ENCODE measurements at places on chromosomes 5 and 9.

- DNase-seq, result no peak
These were observed 100.1 kb upstream of the LRRTM2 start for GRCh38 chr5:138975098-138975847.

DNA sequence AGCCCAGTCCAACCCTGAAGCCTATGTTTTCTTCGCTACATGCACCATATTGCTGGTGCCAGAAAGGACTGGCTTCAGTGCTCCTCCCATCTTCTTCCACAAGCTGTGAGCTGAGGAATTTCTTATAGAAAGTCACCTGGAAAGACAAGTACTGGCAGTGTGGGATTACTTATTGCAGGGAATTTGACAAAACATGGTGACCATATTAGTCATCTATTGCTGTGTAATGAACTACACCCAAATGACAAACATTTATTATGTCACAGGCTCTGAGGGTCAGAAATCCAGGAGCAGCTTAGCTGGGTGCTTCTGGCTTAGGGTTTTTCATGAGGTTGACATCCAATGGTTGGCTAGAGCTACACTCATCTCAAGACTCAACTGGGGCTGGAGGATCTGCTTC is 75.5 kb downstream of the ENTREP1 start:
- no peak for DNase-seq

DNA sequence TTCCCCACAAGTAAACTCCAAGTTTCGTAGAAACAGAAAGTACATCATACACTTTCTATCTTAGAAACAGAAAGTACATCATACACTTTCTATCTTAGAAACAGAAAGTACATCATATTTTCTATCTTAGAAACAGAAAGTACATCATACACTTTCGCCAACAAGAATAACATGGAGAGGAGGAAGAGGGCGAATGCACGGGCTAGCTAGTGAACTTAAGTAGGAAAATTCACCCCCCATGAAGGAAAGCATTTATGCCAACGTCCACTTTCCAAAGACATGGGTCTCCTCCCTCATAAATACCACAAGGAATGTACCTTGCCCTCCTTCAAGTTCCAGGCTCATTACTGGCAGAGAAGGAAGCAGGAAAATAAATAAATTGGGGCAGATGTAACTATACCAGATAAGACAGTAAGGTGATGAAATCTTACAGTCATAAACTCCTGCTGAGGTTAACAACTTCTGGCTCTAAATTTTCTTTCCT is 64.7 kb downstream of the FRMD3 start:
- no peak for DNase-seq

- DNase-seq, result no peak
These were observed 33.9 kb upstream of the ALDH1B1 start for GRCh38 chr9:38358390-38359296.

- DNase-seq, result no peak
These were observed 52.4 kb downstream of the ARHGEF37 start for GRCh38 chr5:149633476-149634350.

GRCh38 chr5:96775050-96775449 is 32.7 kb downstream of the ERAP1 start:
- no peak for DNase-seq

GRCh38 chr9:106693558-106693957 is 169.4 kb upstream of the ZNF462 start:
- DNase-seq, result no peak

- DNase-seq, result no peak
These were observed 14.0 kb downstream of the NDUFS6 start for GRCh38 chr5:1815071-1815786.

GRCh38 chr5:169703813-169704212 is 66.7 kb downstream of the DOCK2 start:
- no peak for DNase-seq

DNA sequence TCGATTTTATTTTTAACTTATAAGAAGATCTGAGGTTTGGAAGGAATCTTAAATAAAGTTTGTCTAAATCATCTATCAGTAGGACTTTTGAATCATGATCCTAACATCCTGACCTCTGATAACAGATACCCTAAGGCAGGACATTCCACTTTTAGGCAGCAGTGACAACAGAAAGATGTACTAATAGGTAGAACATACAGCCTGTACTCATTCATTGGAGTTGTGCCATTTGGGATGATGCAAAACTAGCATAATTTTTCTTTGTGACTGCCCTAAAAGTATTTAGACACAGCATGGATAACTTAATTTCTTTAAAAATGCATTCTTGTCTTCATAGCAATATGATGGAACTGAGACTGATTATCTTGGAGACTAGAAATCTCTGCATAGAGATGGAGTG is 39.7 kb downstream of the CDC42SE2 start:
- no peak for DNase-seq

- DNase-seq, result no peak
These were observed 263.7 kb downstream of the RASEF start for GRCh38 chr9:82799286-82799685.

DNA sequence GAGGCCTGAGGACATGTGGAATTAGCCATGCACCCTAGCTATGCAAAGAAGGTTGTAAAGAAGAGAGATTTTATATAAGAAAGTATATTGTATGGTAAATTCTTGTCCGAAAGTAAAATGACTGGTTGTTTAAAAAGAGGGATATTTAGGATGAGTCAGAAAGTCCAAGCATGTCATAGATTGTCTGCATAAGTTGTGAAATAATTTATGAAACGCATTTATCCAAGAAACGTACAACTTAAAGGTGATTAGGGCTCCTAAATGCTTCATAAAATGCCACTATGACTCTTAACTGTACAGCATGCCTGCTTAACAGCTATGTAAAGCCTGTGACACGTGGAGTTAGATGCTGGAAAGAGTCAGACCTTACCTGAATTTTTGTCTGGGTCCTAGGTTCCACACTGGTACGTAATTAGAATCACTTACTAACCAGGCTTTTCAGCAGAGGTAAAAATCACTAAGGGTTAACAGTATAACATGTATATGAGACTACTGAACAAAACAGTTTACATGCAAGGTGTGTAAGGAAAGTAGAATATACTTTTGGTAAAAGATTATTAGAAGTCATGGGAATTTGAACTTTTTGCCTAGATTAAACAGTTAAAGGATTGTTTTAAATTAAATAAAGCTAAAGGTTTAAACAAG is 37.0 kb upstream of the ARL15 start:
- DNase-seq, result no peak

- DNase-seq, result no peak
These were observed 93.7 kb downstream of the AK8 start for GRCh38 chr9:132784286-132784830.

DNA sequence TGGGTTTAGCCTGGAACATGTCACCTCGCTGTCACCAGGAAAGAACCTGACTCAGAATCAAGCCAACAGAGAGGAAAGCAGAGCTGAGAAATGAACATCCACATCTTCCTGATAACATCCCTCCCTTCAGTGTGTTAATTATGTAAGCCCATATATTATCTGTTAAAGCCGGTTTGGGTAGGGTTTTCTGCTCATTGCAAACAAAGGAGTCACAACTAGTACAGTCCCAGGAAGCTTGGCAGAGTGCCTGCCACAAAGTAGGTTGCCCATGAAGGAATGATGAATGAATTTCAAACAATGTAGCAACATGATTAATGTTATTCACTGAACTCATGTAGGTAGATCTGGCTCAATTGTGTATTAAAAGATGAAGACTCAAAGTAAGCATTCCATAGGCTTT is 10.4 kb upstream of the PPARGC1B start:
- DNase-seq, result no peak

DNA sequence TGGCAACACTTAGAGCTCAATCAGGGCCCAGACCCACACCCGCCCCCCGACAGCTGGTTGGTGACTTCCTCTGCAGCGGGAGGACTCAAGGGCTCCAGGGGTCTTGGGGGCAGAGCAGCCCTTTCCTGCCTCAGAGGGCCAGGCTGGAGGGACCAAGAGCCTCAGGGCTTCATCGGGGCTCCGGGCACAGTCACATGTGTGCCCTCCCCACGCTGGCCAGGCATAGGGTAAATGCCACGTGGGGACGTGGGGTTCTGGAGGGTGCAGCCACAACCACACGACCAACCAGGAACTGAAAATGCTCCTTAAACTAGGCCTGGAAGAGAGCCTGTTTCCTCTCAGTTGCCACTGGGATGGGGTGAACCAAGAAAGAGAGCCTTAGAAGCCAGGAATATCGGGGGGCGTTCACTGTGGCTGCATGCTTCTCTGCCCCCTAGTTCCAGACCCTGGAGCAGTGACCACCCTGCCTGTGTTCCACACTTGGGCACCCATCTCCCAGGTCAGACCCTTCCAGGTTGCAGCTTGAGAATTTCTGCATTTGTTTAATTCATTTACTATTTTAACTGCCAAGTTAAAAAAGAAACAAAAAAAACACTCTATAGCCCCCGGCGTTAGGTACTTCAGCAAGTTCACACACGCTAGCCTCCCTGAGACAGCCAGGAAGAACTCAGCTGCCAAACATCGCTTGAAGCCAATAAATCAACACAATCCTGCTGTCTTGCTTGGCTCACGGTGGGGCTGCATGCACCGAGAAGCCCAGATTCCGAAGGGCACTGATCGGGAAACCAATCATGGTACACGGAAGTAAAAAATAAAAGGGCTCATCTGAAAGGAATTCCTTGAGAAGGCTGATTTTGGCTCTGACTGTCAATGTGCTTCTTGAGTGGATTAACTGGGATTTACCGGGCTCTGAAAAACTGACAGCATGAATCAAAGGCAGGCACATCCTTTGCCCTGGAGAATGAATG is 56.1 kb upstream of the PHYKPL start:
- DNase-seq, result no peak

- DNase-seq, result no peak
These were observed 97.8 kb upstream of the C5orf63 start for GRCh38 chr5:127170918-127171600.

DNA sequence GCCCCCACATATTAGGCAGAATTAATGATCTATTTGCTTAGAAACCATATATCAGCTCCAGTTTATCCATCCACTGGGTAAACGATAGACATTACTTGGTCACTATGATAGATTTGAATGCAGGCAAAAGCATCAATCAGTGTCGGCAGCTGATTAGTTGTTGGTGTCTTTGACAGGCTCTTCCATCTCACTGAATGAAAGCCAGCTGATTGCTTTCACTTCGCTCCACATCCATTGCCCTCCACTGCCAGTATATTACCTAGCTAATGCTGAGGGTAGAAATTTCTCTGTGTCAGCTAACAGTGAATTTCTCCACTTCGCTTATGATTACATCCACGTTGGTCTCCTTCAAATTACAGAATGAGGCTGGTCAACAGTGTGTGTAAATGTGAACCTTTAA is 821.3 kb upstream of the TYRP1 start:
- DNase-seq, result no peak

DNA sequence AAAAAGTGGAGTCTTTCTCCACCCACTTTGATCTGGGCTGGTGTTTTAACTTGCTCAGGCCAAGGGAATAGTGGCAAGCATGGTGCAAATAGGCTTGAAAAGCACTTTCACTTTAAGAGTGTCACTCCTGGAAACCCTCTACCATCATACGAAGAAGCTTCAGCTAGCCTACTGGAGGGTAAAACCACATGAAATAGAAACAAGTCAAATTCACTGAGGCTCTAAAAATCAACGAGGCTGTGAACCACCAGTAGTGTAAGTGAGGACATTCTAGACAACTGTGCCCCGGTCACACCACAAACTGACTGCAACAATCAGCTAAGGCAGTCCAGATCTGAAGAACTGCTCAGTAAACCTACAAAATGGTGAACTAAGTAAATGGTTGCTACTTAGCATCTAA is 2366.3 kb upstream of the C9orf72 start:
- DNase-seq, result no peak

GRCh38 chr9:2242831-2243330 is 227.7 kb downstream of the SMARCA2 start:
- no peak for DNase-seq

DNA sequence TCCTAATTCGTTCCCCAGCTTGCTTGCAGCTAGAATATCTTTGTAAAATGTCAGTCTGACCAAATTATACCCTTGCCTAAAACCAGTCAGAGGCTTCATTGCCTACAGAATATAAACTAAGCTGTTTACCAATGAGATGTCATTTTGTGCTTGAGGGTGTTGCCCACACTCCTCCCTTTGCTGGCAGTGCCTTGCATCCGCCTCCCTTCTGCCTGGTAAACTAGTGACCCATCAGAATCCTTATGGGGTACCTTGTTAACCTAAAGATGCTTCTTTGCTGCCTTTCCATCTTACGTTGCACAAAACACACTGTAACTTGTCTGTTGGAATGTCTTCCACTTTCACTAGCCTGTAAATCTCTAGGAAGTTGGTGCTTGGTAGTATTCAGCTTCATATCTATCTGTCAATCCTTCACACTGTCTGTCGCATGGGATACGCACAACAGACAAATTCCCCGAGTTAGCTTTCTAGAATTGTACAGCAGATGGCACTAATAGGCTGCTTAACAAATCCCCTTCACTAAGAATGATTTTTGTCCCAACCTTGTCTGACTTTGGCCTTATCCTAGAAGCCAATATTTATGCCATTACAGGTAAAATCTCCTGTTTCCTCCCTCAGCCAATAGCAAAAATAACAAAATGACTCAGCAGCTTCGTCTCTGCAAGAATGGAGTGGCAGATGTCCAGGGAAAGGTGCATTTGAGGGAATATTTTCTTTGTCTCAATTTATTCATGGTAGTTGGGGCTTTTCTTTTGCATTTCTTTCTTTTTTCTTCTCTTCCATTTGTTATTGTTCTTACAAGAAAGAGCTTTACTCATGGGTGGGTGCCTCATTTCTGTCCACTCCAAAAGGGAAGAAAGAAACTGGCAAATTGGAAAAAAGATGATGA is 3.0 kb downstream of the NUDT2 start:
- DNase-seq, result no peak

DNA sequence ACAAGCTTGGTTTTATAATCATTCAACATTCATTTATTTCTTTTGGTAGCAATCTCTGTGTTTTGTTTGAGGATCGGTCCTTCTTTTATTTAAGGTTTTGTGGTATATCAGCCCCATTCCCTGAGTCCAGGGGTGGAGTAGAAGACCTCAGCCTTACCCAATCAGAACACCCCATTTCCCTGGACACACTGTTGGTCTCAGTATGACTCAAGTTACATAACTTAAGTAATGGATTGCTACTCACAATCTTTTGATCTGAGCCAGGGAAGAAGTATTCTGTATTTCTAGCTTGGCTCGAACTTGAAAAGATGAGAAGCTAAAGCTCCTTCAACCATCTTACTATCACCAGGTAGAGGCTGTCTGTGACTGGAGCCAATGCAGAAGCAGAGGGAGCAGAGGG is 175.2 kb upstream of the HAPLN1 start:
- DNase-seq, result no peak

- DNase-seq, result peak; percentile 50
These were observed 16.3 kb downstream of the KLF9 start for GRCh38 chr9:70398145-70398556.

- peak; percentile 35 for DNase-seq
These were observed 944 bp downstream of the ATOX1 start for GRCh38 chr5:151757233-151758140.

DNA sequence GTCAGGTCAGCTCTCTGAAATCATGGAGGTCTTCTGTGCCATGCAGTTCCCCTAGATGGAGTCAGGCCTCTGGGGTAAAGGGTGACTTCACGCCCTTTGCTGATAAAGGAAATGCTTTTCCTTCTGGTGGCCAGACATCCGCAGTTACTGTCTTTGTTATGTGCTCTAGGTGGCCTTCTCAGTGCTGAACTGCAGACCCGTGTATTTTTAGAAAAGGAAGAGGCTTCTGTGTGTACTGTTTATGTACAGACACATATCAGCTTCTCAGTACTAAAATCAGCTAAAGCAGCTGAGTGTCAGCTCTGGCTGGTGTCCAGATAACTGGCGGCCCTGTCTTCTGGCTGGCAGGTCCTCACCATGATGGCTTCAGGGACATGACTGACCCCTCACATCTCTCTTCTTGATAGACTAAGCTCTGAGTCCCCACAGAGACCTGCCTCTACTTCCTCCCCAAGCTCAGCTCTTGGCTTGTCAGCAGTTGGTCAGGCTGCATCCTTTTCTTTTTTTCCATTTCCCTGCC is 75.3 kb downstream of the ARHGAP26 start:
- no peak for DNase-seq
